ENCODE measurements at places on chromosomes 16 and 17.

- no peak for DNase-seq
Measured at GRCh38 chr16:81836279-81837054, 57.4 kb downstream of the PLCG2 start.

- DNase-seq, result no peak
Measured at GRCh38 chr17:29663155-29663554, 40.4 kb upstream of the CORO6 start.

DNA sequence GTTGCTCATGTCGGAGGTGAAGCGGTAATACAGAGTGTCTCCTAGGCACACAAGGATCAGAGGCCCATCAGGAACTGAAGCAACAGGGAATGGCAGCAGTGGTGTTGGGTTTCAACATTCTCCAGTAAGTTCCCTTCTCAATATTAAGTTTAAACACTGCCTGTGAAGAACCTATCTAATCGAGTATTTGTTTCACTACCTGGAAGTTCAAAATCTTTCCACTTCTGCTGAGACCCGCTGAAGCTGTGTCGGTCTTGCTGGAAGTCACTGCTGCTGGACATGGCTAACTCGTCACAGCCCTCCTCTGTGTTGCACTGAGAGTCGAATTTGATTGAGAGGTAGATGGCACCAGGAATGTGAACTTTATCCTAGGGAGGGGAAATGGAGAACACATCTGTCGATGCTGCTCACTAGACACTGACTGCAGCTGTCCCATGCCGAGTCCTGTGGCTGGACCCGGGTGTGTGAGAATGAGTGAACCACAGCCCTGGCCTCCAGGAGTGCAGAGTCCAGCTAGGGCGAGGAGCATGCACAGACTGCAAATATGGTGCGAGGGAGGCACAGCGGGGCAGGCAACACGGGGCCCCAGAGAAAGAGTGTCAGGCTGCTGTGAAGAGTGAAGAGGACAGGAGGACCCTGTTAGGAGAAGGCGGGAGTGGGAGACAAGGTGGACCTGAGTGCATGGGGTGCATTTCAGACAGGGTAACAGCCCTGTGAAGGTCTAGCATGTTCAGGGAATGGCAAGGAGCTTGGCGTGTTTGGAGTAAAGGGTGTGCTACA lies 50.1 kb upstream of the ATP2A3 start:
- DNase-seq, result no peak

DNA sequence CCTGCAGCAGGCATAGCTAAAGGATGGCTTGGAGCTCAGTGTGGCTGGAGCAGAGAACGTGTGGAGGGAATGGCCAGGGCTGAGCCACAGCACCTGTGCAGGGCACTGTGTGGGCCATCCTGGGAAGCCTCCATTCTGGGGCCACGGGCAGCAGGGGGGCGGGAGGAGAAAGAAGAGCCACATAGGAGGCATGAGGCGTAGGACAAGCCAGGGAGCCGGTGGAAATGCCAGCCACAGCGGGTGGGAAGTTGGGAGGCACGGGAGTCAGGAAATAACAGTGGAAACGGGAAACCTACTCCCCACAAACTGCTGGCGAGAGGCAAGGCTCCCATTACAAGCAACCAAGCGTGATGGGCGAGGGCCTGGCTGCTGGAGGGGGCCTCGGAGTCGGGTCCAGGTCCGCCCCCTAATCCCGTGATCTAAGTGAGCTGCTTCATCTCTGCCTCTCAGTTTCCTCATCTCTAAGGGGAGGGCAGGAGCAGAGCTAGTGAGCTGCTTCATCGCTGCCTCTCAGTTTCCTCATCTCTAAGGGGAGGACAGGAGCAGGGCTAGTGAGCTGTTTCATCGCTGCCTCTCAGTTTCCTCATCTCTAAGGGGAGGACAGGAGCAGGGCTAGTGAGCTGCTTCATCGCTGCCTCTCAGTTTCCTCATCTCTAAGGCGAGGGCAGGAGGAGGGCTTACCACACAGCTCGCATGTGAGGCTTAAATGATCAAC lies 104.9 kb downstream of the ADCY9 start:
- no peak for DNase-seq

DNA sequence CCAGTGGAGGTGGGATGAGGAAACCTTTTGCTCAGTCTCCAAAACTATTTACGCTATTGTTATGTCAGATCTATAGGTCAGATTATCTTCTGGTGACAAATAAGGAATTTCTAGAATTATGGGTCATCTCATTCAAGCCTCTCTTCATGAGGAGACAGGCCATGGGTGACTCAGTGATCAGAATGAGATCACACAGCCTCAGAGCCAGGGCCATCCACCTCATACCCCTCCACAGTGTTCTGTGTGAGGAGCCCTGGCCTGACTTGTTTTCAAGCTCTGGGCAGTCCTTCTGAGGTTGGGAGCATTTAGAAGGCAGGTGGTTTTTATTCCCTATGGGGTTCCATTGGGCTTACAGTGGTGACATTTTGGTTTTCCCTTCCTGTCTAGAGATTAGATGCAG lies 26.5 kb downstream of the YPEL2 start:
- no peak for DNase-seq

GRCh38 chr16:75491876-75492275 lies 3.4 kb downstream of the CHST6 start:
- no peak for DNase-seq

DNA sequence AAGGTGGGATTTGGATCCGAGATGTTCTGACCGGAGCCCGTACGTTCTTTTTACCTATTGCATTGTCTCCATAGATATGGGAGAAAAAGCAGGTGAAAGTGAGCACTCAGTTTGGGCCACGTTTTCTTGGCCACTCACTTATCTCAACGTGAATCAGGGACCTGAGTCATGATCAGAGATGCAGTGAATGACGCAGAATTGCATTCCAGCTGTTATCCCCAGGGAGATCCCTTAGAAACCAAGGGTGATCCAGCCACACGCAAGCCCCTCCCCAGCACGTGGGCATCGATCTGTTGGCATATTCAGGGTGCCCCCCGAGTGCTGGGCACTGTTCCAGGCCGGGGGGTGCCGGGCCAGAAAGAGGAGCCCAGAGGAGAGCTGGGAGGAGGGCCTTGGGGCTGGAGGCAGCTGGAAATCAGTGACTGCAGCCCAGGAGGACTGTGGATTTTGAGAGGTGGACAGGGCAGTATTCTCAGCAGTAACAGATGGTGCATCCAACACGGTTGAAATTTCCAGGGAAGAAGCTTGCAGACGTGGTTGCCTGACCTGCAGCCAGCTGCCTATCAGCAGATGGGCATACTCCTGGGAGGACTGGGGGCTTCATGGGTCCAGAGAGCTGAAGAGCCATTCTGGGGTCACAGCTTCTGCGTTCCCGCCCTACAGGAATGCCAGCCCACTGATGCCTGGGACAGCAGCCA lies 87.2 kb upstream of the CACNG5 start:
- DNase-seq, result no peak

- DNase-seq, result no peak
Measured at GRCh38 chr17:39787743-39788484, 50.2 kb downstream of the GRB7 start.

- DNase-seq, result no peak
Measured at GRCh38 chr17:7144213-7144612, 29.6 kb upstream of the ASGR2 start.

DNA sequence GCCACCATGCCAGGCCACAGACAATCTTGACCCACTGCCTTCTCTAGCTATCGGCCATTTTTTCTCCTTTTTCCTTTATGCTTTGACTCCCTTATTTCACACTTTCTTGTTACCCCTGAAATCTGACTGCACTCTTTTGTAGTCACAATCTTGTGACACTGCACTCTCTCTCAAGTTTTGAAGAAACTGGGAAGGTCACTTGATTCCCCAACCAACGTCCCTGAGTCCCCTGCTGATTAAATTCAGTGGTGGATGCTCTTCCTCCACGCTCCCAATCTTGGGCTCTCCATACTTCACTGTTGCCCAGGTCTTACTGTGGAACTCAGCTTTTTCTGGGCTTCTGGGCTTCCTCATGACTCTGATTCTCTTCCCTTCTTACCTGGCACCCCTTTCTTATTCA lies 33.9 kb downstream of the PECAM1 start:
- no peak for DNase-seq

GRCh38 chr17:80476877-80477646 lies 655 bp upstream of the NPTX1 start:
- no peak for DNase-seq

Data from stimulated activated CD4-positive, alpha-beta T cell treated with anti-CD3 and anti-CD28 coated beads, Interleukin-12 subunit alpha, Interleukin-12 subunit beta, amount 100 ng/mL, for 4 hours (primary cell).